ENCODE measurements at places on chromosomes 2 and 18.

- no peak for DNase-seq
Observed at GRCh38 chr2:186422226-186422625, 63.8 kb upstream of the ZC3H15 start.

DNA sequence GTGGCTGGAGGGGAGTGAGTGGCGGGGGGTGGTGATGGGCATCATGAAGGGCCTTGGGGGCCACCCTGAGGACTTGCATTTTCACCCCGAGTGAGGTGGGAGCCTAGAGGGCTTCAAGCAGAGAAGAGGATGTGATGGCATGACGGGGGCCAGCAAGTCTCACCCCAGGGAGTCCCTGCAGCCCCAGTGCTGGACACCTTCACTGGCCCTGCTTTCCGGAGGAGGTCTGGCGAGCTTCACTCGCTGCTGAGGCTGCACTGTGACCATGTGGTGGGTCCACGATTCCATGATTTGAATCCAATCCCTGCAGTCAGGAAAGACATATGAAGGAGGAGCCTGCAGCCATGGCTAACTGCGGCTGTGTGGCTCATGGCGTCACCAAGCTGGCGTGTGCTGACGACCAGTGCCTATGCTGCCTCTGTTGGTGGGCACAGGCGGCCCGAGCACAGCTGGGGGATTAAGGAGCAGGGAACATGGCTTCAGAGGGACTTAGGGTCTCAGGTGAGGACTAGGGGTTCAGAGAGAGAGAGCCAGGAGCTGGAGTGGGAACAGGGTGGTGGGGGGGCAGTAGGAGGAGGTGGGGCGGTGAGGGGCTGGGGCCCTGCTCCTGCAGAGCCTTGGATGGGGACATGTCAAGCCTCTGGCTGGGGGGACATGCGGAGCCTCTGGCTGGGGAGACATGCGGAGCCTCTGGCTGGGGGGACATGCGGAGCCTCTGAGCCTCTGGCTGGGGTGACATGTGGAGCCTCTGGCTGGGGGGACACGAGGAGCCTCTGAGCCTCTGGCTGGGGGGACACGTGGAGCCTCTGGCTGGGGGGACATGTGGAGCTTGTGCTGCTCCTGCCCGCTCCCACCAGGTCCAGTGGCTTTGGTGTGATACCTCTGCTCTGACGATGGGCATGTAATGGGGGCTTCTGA is 3.6 kb downstream of the ZAP70 start:
- DNase-seq: no peak

- no peak for DNase-seq
Observed at GRCh38 chr2:215264374-215264773, 47.5 kb upstream of the ATIC start.

- DNase-seq: no peak
Observed at GRCh38 chr2:162887902-162888301, 49.3 kb upstream of the KCNH7 start.

DNA sequence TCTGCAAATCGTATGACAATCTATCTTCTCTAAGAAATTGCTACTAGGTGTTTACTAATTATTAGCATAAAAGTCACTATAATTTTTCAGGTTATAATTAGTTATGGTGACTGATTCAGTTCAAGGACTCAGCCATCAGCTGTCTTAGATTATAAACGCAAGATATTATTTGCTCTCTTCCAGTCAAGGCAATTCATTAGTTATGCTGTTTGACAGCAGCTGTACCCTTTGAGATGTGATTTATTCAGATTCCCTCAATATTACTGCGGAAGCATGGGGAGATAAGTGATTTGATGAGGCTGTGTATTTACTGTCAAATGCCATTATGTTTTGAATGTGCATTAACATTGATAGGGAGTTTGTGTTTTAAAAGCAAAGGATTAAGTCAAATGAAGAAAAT is 558.9 kb upstream of the FSIP2 start:
- no peak for DNase-seq

GRCh38 chr2:101806701-101807100 is 109.2 kb downstream of the MAP4K4 start:
- no peak for DNase-seq

- no peak for DNase-seq
Observed at GRCh38 chr2:212595036-212595654, 56.5 kb upstream of the ERBB4 start.

All from HuH-7.5 (cell line).